ENCODE measurements at places on chromosomes 3 and 15.

- no peak for DNase-seq
These were observed 74.2 kb upstream of the GAP43 start for GRCh38 chr3:115549071-115549470.

DNA sequence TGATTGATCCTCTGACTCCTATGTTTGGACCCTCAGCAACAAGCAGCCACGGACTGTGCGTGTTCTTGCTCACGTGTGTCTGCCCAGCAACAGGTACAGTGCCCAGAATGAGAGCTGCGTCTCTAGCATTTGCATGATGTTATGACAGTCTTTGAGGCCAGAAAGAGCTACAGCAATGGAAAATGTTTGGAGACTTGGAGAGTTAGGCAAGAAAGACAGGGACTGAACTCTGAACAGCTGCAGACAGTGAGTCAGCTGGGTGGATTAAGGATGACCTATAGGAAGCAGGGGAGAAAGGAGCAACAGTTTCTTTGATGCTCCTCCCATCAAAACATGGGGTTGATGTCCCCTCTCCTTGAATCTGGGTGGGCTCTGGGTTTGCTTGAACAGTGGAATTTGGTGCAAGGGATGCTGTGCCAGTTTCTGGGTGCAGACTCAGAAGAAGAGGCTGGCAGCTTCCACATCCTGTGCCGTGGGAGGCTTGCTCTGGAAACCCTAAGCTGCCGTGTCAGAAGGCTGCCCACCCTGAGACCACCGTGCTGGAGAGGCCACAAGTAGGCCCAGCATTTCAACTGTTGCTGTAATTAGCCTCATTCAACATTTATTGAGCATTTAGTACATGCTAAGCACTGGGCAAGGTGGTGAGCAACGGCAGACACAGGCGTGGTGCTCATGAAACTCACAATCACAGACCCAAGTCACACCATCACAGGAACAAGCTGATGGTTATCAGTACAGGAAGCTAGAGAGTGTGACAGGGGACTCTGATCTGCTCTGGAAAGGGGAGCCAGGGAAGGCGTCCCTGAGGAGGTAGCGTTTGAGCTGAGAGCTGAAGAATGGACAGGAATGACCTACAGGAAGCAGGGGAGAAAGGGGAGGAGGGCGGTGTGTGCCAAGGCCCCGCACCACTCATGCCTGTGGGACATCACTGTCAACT is 21.7 kb downstream of the CCR9 start:
- DNase-seq = no peak

GRCh38 chr15:97995881-97996603 is 35.5 kb downstream of the ARRDC4 start:
- no peak for DNase-seq

DNA sequence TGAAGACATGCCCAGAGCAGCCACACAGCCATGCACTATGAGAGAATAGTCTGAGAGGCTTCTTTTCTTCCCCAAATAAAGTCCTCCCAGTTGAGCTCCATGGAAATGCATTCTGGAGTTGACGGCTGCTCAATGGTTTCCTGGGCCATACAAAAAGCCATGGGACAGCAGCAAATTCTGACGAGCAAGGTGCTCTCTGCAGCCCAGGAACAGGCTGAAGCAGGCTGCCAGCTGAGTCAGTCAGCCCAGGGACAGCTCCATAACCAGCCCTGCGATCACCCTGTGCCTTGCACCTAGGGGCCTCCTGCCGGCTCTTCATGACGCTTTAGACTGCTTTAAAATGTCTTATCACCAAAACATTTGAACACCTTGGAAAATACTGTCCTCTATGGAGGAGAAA is 256.3 kb upstream of the CHRNA7 start:
- no peak for DNase-seq

GRCh38 chr3:133509488-133509887 is 64.0 kb upstream of the CDV3 start:
- DNase-seq = no peak

DNA sequence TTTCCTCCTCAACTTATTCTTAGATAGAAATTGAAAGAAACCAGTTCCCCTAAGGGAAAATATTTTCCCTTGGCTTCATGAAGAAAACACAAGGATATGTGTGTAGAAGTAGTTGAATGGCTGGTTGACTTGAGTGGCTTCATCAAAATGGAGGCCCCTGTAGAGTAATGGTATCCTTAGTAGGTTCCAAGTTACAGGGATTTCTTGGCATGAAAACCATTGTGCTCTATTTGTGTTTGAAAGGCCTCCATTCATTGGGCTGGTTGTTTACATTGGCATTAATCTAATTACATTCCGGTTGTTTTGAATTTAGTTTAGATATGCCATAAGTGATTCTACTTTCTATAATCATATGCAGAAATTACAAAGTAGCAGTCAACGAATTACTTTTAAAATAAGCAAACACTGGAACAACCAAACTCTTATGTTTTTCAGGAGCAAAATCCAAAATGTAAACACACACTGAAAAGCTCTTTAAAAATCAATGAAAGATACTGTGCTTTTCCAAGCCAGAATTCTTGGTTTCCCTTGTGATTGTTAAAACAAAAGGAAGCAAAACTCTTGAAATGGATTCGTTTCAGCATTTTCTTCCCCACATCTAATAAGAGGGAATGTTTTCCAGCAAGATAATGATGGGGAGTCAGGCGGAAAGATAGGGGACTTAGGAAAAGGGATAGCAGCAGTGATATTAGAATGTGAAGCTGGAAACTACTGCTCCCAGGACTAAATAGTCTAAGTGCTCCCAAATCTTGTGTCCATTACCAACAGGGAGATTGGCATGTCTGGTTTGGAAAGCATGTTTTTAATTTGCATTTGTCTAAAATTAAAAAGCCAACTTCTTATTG is 77.0 kb downstream of the EPHA3 start:
- no peak for DNase-seq

- DNase-seq = no peak
These were observed 74.6 kb downstream of the TGFBR2 start for GRCh38 chr3:30680789-30681648.

DNA sequence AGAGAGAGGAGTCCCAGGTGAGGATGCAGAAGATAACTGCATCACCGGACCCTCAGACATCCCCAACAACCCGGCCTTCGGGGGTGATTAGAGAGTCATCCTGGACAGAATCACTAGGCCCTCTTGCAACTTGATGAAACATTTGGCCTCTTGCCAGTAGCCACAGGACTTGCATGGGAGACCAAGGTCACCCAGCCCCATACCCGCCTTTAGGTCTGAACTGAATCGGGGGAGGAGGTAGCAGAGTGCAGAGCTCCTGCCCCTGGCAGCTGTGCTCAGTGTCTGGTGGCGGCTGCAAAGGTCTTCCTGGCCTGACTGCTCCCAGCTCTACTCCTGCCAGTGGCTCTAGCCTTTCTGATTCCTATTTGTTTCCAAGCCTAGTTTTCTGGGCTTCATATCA is 12.4 kb downstream of the PIF1 start:
- no peak for DNase-seq

GRCh38 chr15:73051391-73051806 is 864 bp upstream of the NEO1 start:
- DNase-seq = no peak

DNA sequence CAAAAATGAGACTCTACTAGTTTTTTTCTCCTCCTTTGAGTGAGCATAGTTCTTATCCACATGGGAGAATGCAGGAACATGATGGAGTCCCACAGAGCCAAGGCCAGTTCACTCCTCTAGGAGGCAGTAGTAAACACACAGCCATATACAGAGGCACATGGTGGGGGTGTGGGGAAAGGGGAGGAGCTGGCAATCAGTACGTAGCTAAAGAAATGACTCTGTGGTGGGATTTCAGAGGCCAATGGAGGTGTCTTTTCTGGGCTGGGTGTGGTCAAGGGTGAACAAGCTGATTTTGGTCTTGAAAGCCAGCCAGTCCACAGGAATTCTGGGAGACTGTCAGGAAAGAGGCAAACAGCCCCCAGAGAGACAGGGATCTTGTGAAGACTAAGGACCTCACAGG is 6.6 kb upstream of the RAB11A start:
- DNase-seq = no peak

DNA sequence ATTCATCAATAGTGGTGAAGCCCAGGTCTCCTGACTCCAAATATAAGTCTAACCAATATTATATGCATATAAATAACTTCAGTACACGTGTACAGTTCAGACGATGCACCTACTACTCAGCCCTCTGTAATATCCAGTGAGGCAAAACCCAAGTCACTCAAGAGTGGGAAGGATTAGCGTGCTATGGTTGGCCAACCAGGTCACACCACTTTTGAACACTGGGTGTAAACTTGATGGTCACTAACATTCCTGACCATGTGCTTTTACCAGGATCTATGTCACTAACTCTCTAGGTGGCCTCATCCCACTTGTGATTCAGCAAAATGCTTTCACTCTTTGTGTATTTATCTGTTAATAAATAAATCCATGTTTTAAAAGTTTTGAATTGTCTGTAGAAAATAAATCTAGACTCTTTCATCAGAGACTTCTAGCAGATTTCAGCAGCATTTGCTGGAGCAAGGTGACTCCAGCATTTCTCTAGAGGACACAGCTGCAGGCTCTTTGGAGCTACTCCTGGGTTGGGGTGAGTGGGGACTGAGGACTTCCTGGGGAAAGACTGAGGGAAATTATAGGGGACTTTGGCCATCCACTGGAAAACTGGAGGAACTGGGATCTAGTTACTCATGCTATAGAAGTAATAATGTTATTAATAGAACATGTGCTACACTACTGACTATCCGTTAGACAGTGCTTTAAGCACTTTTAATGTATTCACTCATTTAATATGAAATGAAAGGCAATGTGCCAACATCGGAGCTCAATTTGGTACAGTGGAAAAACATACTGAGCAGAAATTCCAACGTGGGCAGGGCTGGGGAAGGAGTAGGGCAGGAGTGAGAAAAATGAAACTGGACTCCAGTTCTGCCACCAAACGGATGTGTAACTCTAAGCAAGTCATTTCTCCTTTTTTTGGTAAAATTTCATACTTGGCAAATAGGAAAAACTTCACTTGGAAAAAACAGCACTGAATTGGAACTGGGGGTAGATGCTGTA is 97.9 kb downstream of the RORA start:
- DNase-seq = no peak

DNA sequence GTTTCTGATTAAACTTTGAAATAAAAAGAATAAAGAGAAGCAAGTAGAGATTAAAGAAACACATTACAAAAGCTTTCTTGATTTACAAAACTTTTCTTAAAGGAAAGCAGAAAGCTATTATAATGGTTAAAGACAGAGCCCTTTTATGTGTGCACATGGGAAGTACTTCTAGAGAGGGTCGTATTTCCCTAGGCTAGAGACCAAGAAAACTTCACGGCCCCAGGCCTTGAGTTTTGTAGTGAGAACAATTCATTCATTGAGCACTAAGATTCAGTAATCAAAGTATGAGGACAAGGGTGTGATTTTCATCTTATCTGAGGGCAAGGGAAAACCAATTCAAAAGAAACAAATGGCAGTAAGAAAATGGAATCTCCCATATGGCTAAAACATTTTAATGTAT is 854.1 kb downstream of the ROBO1 start:
- DNase-seq = no peak

DNA sequence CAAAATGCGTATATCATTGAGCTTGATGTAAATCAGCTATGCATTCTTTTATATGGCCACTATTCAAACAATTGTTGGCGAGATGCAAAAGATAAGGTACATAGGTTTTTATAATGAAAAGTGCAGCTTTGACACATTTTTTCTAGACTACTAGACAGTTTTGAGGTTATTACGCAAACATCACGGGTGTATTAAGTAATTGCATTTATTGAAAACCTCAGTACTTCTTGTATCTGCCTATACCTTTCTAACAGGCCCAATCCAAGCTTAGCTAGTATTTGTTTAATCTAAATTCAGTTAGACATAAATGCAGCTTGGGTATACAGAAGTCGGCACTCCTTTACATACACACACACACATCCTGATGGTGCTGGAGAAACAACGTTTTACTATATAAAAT is 2.7 kb downstream of the SPESP1 start:
- no peak for DNase-seq

DNA sequence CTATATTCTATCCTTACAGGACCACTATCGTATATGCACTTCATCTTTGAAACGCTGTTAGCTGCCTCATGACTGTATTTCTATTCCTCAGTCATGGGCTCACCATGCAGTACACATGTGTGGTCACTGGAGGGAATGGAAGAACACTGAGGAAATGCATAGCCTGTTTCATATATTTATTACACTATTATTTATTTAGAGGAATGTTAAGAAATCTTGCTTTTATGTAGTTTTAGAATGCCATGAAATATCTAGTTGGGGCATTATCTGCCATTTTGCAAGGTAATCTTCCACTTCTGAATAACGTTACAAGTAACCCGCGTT is 155.7 kb downstream of the IGF1R start:
- DNase-seq = no peak

GRCh38 chr3:79672731-79673130 is 95.1 kb downstream of the ROBO1 start:
- no peak for DNase-seq

DNA sequence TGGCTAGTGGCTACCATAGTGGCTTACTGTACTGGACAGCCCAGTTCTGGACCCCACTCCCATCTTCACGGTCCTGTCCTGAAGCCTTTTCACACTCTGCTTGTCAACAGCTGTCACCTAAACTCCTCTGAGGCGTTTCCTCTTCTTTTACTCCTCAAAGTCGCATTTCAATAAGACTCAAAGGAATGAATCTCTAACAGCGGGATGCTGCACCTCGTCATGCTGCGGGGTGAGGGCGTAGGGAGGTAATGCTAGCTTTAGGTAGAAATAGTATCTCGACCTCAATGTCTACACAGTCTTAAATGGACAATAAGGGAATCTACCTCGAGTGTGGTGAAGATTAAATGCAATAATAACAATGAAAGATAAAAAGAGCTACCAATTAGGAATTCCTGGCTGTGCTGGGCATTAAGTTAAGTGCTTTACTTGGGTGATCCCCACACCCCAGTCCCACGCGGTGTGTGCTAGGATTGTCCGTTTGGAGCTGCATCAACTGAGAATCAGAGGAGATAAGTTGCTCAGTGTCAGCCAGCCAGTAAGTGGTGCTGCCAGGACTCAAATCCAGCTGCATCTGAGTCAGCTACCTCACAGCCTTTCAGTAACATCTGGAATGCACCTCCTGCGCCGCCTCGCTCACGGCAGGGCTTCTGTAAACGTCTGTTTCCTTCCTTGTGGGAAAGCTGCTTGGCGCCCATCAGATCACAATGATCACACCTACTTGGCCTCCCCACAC is 14.0 kb downstream of the PLA2G4D start:
- DNase-seq = no peak

DNA sequence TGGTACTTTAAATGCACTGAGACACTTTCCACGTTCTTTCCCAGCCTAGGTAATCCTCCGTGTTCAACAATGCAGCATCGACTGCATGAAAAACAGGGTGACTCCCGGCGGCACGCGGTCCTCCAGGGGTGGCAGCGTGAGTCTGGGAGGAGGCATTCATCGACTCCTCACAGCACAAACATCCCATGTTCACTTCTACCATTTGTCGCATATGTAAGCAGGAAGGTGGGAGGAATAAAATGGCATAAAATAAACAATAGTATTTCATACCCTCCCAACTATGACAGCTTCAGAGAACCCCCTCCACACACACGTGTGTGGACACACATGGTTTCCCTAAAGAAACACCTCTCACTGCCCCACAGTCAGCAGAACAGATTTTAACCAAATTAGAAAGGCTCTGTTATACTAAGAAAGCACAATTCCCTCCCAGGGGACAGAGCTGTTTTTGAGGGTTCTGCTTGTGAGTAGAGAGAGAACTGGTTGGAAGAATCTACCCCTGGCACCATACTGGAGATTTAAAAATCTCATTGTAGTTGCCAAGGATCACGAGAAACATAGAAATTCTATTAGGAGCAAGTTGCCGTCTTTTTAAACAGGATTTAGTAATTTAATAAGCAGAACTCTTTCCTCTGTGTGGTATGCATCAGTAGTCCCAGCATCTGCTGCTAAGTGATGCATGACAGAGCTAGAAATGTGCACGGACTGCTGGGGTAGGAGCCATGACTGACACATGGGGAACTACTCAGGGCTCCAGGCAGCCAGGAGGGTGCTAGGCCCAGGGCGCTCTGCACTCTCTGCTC is 6.0 kb downstream of the FAM43A start:
- DNase-seq = no peak

Measured in esophagus squamous epithelium (tissue), 5 donors.